ENCODE measurements at places on chromosomes 12 and 14.

DNA sequence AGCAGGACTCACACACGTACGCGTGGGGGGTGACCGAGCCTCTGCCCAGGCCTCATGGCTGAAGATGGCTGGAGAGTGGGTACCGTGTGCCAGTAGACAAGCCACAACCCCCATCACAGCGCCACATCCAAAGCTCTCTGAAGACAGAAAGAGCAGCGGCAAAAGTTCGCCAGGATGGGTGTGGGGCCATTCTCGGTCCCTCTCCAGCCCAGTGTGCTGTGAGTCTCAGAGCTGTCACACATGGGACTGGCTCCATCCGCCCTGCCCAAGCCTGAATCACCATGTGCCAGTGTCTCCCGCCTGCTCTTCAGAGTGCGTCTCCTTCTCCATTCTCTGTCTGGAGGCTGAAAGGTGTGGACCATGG is 5.7 kb downstream of the TMEM179 start:
- DNase-seq: no peak

GRCh38 chr14:104314251-104314941 is 176.0 kb downstream of the KIF26A start:
- no peak for DNase-seq

- DNase-seq: no peak
Measured at GRCh38 chr14:85421186-85421877, 108.6 kb upstream of the FLRT2 start.

GRCh38 chr12:68760806-68761441 is 14.9 kb downstream of the SLC35E3 start:
- no peak for DNase-seq

GRCh38 chr12:116613256-116613655 is 54.1 kb downstream of the MAP1LC3B2 start:
- no peak for DNase-seq

DNA sequence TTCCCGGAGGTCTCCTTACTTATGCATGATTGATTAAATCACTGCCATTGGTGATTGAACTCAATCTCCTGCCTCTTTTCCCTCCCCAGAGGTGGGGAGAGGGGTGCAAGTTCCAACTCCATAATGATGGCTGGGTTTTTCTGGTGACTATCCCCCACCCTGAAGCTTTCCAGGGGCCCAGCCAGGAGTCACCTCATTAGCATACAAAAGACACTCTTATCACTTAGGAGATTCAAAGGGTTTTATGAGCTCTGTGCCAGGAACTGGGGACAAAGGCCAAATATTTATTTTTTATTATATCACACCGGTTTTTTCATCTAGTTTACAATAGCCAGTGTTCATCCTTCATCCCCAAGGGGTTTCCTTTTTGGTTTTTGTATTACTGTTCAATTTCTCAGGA is 300.7 kb downstream of the ETNK1 start:
- DNase-seq: no peak

DNA sequence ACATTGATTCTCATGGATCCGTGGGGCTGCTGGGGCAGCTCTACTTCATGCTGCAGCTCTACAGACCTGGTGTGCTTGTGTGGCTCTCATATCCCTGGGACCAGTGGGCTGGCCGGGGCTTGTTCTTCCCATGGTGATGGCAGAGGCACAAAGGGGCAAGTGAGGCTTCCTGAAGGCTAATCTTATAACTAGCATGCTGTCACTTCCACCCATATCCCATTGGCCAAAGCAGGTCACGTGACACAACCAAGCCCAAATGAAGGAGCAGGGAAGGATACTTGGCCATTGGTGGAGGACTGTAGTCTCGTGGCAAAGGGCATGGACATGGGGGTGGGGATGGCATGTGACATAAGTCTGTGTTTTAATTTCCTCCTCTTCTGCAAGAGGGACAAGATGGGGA is 9.9 kb downstream of the PLBD2 start:
- no peak for DNase-seq

- no peak for DNase-seq
Measured at GRCh38 chr14:67994531-67994930, 175.0 kb downstream of the RAD51B start.

- DNase-seq: no peak
Measured at GRCh38 chr12:66647034-66647691, 31.7 kb downstream of the GRIP1 start.

GRCh38 chr12:99979471-99979870 is 5.3 kb downstream of the ANKS1B start:
- no peak for DNase-seq

DNA sequence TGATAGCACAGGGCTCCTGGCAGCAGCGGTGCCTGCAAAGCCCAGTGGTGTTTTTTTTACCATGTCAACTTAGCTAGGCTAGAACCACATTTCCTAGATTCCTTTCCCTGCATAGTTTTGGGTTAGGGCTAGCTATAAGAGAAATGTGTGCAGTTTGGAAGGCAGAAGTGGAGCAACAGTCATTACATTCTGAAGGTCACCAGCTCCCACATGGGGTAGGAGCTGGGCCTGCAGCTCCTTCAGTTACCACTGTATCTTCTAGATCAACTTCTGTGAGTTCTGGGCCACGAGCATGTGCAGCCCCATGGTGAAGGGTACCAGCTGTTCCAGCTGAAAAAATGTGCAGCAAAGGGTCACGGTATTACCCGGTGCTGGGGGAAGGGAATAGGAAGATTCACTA is 2.3 kb upstream of the SLC25A3 start:
- DNase-seq: no peak

GRCh38 chr12:24940157-24940556 is 8.7 kb downstream of the BCAT1 start:
- no peak for DNase-seq

GRCh38 chr14:58571769-58572472 is 65.8 kb upstream of the DACT1 start:
- DNase-seq: no peak

GRCh38 chr14:100341301-100342031 is 18.3 kb downstream of the SLC25A47 start:
- DNase-seq: peak; percentile 49

DNA sequence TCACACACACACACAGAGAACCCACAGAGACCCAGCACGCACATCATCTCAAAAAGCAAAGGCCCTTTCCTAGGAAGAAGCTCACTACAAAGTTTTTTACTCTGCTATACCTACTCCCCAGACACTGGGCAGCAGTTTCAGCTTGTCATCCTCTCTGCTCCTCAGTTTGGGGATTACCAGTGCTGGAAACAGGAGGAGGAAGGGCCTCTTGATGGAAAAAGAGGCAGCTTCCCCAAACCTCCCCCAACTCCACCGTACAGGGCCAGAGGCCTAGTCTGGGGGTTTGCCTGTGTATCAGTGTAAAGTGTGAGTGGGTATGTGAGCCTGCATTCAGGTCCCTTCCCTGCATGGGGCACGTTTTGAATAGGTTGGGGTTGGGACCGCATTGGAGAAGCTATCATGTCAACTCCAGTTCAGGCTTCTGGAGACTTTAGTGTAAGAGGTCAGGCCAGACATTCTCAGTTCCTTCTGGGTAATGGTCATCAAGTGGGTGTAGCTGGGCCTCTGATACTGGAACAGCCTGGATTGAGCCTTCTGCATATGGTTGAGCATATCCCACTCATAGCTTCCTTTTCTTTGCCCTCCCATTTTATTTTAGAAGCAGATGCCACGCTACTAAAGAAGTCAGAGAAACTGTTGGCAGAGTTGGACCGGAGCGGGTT is 1.2 kb downstream of the REM2 start:
- DNase-seq: no peak

GRCh38 chr14:77914073-77914721 is 114.3 kb downstream of the ADCK1 start:
- no peak for DNase-seq

DNA sequence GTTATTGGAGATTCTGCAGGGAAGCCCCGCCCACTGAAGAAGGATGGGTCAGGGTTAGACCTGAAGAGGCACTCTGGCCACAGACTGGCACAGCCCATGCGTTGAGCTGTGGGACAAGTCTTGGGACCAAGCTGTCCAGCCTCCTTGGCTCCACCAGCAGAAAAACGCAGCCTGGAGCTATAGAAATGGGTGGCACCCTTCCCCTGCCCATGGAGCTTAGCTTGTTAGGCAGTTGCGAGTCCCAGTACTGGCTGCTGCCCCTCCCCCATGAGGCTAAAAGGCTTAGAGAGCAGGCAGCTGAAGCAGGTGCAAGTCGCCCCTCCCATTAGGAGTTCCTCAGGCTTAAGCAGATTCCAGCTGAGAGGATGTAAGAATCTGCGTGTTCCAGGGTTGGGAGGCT is 1124.0 kb upstream of the TMEM132C start:
- DNase-seq: no peak

- no peak for DNase-seq
Measured at GRCh38 chr14:85075694-85076476, 454.1 kb upstream of the FLRT2 start.

DNA sequence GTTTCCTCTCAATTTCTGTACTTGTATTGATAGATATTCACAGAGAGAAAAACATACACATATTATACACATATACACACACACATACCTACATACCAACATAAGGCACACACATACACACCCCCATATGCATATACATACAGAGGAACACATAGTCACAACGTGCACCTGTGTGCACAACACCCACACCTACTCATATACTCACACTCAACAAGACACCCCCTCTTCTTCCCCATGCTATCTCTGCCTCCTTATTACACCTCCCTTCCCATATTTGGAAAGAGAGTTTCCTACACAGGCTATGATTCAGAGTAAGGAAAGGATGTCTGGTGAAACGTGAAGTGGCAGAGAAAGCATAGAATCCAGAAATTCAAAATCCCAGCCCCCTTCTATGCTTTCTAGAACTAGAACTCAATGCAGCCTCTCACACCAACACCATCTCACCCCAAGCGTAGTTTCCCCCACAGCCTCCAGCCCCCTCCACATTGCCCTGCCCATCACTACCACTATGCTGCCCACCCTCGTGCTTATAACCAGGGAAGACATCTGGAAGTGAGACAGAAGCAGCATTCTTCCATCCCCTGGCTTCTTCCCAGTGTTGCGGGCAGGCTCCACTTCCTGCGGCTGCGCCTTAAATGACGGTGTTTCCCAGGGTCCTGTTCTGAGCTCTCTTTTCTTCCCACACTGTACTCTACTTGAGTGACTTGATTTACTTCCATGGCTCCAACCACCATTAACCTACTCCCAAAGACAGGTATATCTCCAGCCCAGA is 2.4 kb downstream of the RNASE8 start:
- DNase-seq: no peak

DNA sequence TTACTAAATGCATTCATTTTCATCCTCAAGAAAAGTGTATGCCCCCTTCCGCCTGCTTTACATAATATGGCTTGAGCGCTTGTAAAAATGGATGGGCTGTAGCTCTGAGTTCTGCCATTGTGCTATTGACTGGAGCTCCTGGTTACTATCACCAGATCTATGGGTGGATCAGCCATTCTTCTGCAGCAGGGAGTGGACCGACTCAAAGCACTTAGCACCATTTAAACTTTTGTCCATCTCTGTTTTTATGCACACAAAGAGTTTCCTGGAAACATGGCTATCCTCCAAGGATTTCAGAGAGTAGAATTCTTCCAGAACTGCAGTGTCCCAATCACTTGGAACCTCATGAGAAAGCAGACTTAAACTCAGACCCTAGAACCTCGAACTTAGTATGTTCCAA is 4.5 kb upstream of the NUMB start:
- DNase-seq: no peak

- DNase-seq: no peak
Measured at GRCh38 chr14:50756300-50756699, 74.7 kb downstream of the NIN start.

DNA sequence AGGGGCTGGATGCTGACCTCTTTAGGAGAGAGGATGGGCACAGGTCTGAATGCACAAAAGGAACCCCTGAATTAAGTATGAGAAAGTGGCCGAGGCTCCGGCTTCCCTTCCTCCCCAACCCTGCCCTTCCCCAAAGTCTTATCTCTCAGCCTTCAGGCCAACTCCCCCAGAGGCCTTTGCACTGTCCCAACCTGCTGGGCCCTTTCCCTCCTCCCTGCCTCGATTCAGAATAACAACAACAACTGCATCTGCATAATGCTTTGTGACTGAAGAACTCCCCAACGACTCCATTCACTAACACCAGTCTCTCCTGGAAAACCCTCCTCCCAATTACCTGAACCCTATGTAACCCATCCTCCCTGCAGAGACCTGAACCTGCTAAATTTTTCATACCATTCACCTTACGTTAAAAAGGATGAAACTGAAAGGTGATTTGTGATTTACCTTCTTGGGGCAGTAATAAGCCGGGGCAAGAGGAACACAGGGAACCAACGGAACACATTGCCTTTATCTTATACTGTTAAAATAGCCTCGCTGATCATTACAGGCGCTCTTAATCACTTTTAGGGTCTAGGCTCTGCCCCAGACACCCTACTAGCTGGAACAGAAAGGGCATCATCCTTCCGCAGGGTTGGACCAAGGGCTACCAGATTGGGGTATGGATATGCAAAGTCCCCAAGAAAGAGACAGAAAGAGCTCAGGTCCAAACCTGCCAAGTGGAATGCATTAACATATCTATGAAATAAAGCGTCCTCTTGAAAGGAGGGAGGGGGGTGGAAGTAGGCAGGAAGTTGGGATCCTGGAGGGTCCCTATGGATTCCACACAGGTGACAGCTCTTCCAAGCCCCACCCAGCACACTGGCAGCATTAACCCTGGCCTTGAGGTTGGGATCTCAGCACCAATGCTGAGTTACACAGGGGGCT is 24.2 kb upstream of the FOXN3 start:
- DNase-seq: no peak

- no peak for DNase-seq
Measured at GRCh38 chr14:79783041-79783440, 428.3 kb downstream of the DIO2 start.

DNA sequence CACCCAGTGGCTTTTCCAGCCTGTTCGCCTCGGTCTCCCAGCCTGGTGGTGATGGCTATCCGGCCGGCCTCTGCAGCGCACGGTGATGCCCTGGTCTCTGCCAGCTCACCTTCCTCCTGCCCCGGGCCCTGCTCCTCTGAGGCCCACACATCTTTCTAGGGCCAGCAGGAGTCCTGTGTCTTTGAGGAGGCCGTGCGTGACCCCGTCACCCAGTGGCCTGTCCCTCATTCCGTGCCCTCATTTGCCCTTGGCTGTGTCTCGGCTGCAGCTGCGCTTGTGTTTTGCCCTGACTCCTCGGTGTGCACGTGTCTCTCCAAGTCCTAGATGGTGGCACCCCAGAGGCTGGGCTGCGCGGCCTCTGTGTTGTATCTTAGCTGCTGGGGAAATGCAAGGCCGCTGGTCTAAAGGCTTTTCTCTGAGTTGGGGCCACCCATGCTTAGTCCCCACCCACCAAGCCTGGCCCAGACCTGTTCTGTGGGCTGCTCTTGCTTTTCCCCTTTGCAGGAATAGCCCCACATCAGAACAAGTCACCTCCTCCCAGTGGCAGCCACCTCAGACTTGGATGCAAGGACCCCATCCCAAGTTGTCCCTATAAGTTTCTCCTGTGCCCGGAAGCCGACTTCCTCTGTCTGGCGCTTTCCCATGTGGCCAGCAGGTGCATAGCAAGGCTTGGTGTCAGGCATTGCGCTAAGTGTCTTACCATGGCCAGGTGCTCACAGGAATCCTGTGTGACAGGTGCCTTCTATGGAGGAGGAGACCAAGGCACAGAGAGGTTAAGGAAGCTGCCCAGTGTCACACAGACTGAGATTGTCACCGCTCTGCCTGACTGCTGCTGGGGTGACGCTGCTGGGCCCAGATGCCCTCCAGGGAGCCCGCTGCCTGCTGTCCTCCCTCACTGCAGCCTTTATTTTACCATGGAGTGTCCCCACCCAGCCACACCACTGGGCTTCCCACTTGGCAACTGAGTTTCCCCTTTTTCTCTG is 64.5 kb downstream of the TSPAN9 start:
- no peak for DNase-seq
